ENCODE measurements at places on chromosomes 4 and X. TPM values are rescaled to one million over a fixed set of nuclear protein-coding genes. Genes with fewer than 3 reads are reported as not detected.
A peak's percentile ranks its signal among the peaks of the same experiment; 100 is the strongest.

DNA sequence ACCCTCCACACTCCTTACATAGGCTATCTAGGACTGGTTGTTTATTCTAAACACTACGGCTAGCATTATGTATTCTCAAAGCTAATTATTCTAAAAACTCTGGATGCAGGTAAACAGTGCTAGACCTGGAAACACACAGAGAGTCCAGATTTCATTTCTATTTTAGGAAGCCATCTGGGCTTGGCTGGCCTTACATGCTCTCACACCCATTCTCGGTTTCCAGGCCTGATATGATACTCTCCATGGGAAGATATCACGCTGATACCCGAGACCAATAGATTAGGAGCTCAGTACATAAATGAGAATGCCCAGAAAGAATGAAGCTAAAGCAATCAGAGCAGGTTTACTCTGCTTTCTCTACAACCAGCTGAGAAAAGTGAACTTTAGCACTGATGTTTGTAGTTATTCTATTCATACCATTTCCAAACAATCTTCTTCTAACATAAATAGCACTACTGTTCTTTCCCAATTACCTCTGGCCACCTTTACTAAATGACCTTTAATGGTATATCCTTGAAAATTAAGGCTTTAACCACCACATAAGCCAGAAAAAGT lies 973.3 kb downstream of the PCDH18 start:
- H3K27me3 ChIP-seq, result no peaks in the 10 kb centered on the region
- no peak overlapping the region for H3K4me3 ChIP-seq
- no peaks in the 10 kb centered on the region for H3K36me3 ChIP-seq
- H3K27ac ChIP-seq, result no peak overlapping the region

- no peak for DNase-seq
- H3K27ac ChIP-seq, result no peak overlapping the region
- H3K36me3 ChIP-seq, result no peaks in the 10 kb centered on the region
- no peaks in the 10 kb centered on the region for H3K4me1 ChIP-seq
- no peak overlapping the region for H3K4me3 ChIP-seq
- peaks cover 1% of the 10 kb centered on the region for H3K27me3 ChIP-seq
Observed at GRCh38 chrX:74656079-74656745, 41.8 kb upstream of the RLIM start.

GRCh38 chr4:146260521-146260920 lies 46.2 kb downstream of the REELD1 start:
- DNase-seq, result no peak
- no peak overlapping the region for H3K4me3 ChIP-seq
- no peaks in the 10 kb centered on the region for H3K27me3 ChIP-seq
- H3K27ac ChIP-seq, result no peak overlapping the region

DNA sequence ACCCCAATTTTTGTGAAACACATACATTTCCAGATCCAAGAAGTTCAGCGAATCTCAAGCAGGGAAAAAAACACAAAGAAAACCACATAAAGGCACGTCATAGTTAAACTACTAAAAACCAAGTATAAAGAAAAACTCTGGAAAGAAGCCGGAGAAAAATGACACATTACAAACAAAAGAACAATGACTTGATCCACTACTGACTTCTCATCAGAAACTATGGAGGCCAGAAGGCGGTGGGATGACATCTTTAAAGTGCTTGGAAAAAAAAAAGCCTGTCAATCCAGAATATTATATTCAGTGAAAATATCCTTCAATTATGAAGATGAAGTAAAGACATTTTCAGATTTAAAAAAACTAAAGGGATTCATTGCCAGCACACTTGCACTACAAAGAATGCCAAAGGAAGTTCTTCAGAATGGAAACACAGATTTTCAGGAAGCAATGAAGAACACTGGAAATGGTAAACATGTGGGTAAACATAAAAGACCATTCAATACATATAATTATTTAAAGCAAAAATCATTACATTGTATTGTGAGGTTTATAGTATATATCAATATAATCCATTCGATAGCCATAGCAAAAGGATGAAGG lies 32.6 kb upstream of the PPP2R2C start:
- H3K4me3 ChIP-seq, result no peak overlapping the region
- H3K27ac ChIP-seq, result no peak overlapping the region
- H3K4me1 ChIP-seq, result no peaks in the 10 kb centered on the region
- no peaks in the 10 kb centered on the region for H3K36me3 ChIP-seq
- DNase-seq, result no peak

DNA sequence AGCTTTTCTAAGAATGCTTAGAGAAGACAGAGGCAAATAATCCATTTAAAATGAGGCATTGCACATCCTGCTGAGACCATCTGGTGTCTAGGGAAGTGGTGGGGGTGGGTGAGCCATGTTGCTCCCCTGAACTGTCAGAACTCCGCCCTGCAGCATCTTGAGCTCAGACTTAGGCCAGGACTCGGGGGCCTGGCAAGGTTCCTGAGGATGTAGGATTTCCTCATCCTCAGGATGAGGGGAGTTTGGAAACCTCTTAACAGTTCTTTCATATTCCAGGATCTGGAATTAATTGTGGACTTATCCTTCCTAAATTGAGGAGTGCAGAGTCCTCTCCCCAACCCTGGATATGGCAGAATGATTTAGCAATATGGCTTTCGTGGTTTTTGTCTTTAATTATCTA lies 6.6 kb downstream of the TLL1 start:
- H3K27me3 ChIP-seq, result peaks cover 17% of the 10 kb centered on the region
- H3K36me3 ChIP-seq, result no peaks in the 10 kb centered on the region
- no peak for DNase-seq
- no peak overlapping the region for H3K27ac ChIP-seq

DNA sequence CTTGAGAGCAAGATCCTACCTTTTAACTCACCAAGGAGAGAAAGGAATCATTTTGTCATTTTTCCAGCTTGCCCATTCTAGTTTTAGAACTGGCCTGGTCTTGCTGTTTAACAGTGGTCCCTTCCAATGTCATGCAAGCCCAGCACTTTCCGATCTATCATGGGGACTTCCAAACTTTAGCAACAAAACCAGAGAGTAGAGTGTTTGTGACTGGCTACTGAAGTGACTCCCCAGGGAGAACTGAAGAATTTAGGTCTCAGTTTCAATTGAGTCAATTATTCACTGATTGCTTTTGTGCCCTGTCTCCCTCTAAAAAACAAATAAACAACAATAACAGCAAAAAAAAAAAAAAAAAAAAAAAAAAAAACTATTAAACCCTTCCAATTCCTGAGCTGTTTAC lies 108.3 kb downstream of the LHFPL1 start:
- H3K36me3 ChIP-seq, result no peaks in the 10 kb centered on the region
- no peaks in the 10 kb centered on the region for H3K27me3 ChIP-seq
- H3K4me3 ChIP-seq, result no peak overlapping the region
- H3K4me1 ChIP-seq, result no peaks in the 10 kb centered on the region
- no peak overlapping the region for H3K27ac ChIP-seq

- no peak overlapping the region for H3K4me3 ChIP-seq
- peaks cover 3% of the 10 kb centered on the region for H3K4me1 ChIP-seq
- H3K27ac ChIP-seq, result no peak overlapping the region
- DNase-seq, result peak; percentile 2
Observed at GRCh38 chrX:108224727-108225621, 133.4 kb downstream of the ATG4A start.

DNA sequence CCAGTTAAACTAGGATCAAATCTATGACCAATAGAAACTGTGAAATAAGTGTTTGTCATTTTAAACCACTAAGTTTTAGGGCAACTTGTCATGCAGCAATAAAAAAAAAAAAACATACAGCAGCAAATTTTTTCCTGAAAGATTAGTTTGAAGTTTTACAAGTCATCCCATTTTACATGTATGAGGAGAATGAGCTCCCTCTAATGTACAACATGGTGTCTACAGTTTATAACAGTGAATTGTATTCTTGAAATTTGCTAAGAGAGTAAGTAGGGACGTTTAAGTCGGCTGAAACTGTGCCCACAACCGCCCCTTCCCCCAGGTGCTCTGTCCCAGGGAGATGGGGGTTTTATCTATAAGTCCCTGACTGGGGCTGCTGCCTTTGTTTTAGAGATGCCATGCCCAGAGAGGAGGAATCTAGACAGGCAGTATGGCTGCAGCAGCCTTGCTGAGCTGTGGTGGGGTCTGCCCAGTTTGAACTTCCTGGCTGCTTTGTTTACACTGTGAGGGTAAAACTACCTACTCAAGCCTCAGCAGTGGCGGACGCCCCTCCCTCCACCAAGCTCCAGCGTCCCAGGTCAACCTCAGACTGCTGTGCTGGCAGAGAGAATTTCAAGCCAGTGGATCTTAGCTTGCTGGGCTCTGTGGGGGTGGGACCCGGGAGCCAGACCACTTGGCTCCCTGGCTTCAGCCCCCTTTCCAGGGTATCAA lies 499.3 kb upstream of the CT83 start:
- no peaks in the 10 kb centered on the region for H3K4me1 ChIP-seq
- H3K36me3 ChIP-seq, result no peaks in the 10 kb centered on the region
- no peak overlapping the region for H3K4me3 ChIP-seq
- no peaks in the 10 kb centered on the region for H3K27me3 ChIP-seq

- peaks cover 27% of the 10 kb centered on the region for H3K4me1 ChIP-seq
- no peak overlapping the region for H3K27ac ChIP-seq
- no peak for DNase-seq
- peaks cover 15% of the 10 kb centered on the region for H3K36me3 ChIP-seq
Observed at GRCh38 chr4:87108142-87108546, 112.3 kb downstream of the KLHL8 start.

DNA sequence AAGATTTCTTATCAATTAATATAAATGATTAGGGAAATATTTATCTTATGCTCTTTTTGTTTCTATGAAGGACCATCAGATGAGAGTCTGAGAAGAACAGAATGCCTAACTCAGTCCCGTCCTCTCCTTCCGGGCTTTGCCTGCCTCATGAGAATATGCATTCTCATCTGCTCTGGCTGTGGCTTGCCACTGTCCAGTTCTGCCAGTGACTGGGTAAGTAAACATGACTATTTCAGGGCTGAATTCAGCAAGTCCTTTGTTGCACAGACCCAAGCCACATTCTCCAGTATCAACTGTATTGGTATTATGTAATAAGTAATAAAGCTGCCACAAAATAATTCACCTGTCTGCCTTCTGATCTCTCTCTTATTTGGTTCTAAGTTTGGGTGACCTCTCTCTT lies 110.7 kb downstream of the WDFY3 start:
- no peaks in the 10 kb centered on the region for H3K4me1 ChIP-seq
- H3K27ac ChIP-seq, result no peak overlapping the region
- no peaks in the 10 kb centered on the region for H3K36me3 ChIP-seq
- peaks cover 2% of the 10 kb centered on the region for H3K27me3 ChIP-seq

- DNase-seq, result peak; percentile 33
- no peaks in the 10 kb centered on the region for H3K36me3 ChIP-seq
- peaks cover 32% of the 10 kb centered on the region for H3K4me1 ChIP-seq
- H3K4me3 ChIP-seq, result peak overlapping the region; percentile 89
Observed at GRCh38 chr4:39637586-39638353, 895 bp downstream of the SMIM14 start.

DNA sequence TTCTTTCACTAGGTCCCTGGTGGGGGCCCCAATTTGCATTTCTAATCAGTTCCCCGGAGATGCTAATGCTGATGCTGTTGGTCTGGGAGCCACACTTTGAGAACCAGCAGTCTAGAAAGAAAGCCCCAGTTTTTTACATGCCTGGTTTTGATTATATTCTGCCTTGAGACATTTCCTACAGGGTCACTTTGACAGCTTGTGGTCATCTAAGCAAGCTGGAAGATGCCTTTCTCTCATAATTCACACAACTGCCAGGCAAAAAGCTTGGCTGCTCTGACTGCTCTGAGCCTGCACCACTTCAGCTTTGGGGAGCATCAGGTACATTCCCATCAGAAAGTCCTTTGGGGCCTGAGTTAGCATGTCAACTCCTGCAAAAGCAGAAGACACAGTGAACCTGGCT lies 5.9 kb upstream of the PLAC1 start:
- no peaks in the 10 kb centered on the region for H3K36me3 ChIP-seq
- DNase-seq, result no peak
- H3K27me3 ChIP-seq, result peaks cover 8% of the 10 kb centered on the region
- no peaks in the 10 kb centered on the region for H3K4me1 ChIP-seq
- no peak overlapping the region for H3K27ac ChIP-seq

- peaks cover 31% of the 10 kb centered on the region for H3K4me1 ChIP-seq
- H3K4me3 ChIP-seq, result no peak overlapping the region
- peaks cover 11% of the 10 kb centered on the region for H3K27me3 ChIP-seq
- no peak overlapping the region for H3K27ac ChIP-seq
- H3K36me3 ChIP-seq, result no peaks in the 10 kb centered on the region
Observed at GRCh38 chr4:121796283-121796682, 4.8 kb upstream of the EXOSC9 start.

- H3K36me3 ChIP-seq, result peaks cover 37% of the 10 kb centered on the region
- no peak for DNase-seq
- peaks cover 71% of the 10 kb centered on the region for H3K4me1 ChIP-seq
- H3K4me3 ChIP-seq, result no peak overlapping the region
Observed at GRCh38 chr4:77006753-77007353, 57.3 kb downstream of the SEPTIN11 start.

Gene PPP2R2C
- not detected for total RNA-seq

Gene DCAF8L2
- total RNA-seq, result not detected

Gene RAB40AL
- total RNA-seq, result not detected

Gene IL13RA2
- total RNA-seq, result not detected

Gene ZNF280C
- 5.8 TPM for total RNA-seq

Gene FAM9C
- not detected for total RNA-seq

Gene SLC38A5
- 92.6 TPM for total RNA-seq

Gene NDST4
- not detected for total RNA-seq

Gene APBB2
- 2.3 TPM for total RNA-seq

Gene PRDM5
- 0.52 TPM for total RNA-seq

Gene BMP2K
- total RNA-seq, result 12.4 TPM

Gene RNF212
- total RNA-seq, result 3.3 TPM

All from activated CD8-positive, alpha-beta T cell treated with anti-CD3 and anti-CD28 coated beads for 36 hours (primary cell).